Stimulated activated CD4-positive, alpha-beta T cell treated with anti-CD3 and anti-CD28 coated beads, Interleukin-1b, Interleukin-23, amount 100 ng/mL, for 4 hours (primary cell): ENCODE measurements at places on chromosomes 2 and 18.

- DNase-seq: no peak
Observed at GRCh38 chr2:218471036-218471435, 52.1 kb downstream of the VIL1 start.

GRCh38 chr18:57819119-57819518 is 16.0 kb upstream of the ATP8B1 start:
- DNase-seq: no peak

- DNase-seq: no peak
Observed at GRCh38 chr2:27378096-27378808, 2.3 kb downstream of the ZNF513 start.

GRCh38 chr2:205500065-205500464 is 182.2 kb upstream of the NRP2 start:
- no peak for DNase-seq

- no peak for DNase-seq
Observed at GRCh38 chr2:190582736-190583506, 48.4 kb upstream of the NEMP2 start.

DNA sequence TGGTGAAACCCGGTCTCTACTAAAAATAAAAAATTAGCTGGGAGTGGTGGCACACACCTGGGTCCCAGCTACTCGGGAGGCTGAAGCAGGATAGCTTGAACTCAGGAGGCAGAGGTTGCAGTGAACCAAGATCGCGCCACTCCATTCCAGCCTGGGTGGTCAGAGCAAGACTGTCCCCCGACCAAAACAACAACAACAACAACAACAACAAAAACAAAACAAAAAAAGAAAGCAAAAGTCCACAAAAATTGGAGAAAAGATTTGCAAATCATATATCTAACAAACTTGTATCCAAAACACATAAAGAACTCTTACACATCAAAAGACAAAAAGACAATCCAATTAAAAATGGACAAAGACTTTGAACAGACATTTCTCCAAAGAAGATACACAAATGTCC is 10.4 kb downstream of the PPM1G start:
- no peak for DNase-seq

- no peak for DNase-seq
Observed at GRCh38 chr2:120571015-120571728, 164.5 kb upstream of the GLI2 start.

- DNase-seq: no peak
Observed at GRCh38 chr2:3630631-3631030, 27.4 kb upstream of the ALLC start.

DNA sequence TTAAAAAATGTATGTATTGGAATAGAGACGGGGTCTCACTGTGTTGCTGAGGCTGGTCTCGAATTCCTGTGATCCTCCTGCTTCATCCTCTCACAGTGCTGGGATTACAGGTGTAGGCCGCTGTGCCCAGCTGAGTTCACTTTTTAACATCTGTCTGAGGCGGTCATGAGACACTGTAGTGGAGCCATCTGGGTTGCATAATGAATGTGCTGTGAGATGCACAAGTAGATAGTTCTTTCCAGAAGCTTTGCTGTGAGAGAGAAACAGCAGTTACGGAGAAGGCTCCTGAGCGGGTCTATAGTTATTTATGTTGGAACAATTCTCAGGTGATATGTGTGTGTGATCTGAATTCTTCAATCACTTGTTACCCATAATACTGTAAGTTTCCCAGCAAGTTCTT is 3.1 kb downstream of the RMC1 start:
- no peak for DNase-seq
